LoVo (cell line): ENCODE measurements at places on chromosomes 6 and 20.
A peak's percentile ranks its signal among the peaks of the same experiment; 100 is the strongest.

DNA sequence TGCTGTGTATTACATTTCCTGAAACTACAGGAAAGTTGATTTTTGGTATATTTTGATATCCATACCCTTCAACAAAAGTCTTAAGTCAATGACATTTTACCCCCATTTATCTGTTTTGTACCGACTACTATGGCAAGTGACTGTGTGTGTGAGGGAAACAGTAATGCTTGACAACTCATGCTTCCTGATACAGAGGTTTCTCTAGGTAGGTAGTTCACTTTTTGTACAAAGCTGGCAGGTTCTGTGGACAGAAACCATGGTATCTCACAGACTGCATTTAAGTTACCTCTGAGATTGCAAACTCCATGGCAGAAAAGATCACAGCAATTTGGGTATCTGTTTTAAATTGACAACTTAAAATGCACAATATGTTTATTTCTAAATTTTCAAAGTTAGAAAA is 28.8 kb downstream of the FARS2 start:
- DNase-seq, result no peak

GRCh38 chr6:117138920-117139319 is 126.4 kb upstream of the VGLL2 start:
- DNase-seq, result no peak

- no peak for DNase-seq
Measured at GRCh38 chr6:89204096-89204495, 13.1 kb downstream of the GABRR1 start.

DNA sequence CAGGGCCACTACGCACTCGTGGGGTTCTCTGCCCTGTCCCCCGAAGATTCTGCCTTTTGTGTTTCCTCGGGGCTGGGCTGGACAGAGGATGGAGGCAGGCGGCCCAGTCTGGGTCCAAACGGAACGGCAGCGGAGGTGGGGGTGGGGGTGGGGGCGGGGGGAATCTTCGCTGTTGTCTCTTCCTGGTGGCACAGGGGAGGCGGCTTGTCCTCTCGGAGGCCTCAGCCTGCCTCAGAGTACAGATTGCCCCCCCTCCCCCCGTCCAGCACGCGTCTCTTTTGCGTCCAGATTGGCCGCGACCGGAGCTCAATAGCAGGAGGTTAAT is 1.4 kb upstream of the INSM1 start:
- no peak for DNase-seq

GRCh38 chr6:134064461-134064860 is 12.0 kb upstream of the SLC2A12 start:
- no peak for DNase-seq

DNA sequence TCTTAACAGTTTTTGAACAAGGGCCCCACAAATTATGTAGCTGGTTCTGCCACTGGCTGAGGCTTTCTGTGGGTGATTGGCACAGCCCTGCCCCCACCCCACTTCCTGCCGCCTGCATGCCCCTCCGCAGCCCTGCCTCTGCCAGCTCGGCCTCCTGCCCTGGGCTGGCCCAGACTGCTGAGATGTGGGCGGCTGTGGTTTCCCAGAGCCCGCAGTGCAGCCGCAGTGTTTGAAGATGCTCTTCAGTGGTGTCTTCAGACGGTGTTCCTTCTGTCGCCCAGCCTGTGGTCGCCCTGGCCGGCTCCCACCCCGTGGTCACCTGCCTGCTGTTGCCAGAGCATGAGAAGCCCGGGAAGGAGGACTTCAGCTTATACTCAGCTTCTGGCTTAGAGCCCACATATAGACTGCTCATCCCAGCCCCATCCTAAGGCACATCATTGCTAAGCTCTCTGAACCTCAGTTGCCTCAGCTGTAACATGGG is 154.3 kb downstream of the VEGFA start:
- no peak for DNase-seq

DNA sequence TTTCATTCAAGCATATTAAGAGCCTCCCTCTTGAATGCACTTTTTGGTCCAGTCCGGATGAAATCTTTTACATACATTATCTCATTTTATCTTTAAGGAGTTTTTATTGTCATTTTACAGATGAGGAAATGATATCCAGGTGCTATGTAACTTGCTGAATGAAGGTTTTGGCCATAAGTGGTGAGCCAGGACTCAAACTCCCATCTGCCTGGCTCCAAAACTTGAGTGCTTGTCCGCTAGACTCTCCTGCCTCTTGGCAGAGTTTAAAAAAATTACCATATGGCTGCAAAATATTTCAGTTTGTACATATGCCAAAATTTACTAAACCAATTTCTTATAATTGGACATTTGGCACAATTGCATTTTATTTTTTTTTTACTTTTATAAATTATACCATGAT is 12.2 kb downstream of the PDRG1 start:
- no peak for DNase-seq

- DNase-seq, result no peak
Measured at GRCh38 chr6:144477396-144477795, 192.3 kb downstream of the UTRN start.

GRCh38 chr20:50418890-50419642 is 91.1 kb upstream of the PTPN1 start:
- DNase-seq, result no peak

- DNase-seq, result no peak
Measured at GRCh38 chr6:3665608-3666007, 85.9 kb downstream of the PXDC1 start.

DNA sequence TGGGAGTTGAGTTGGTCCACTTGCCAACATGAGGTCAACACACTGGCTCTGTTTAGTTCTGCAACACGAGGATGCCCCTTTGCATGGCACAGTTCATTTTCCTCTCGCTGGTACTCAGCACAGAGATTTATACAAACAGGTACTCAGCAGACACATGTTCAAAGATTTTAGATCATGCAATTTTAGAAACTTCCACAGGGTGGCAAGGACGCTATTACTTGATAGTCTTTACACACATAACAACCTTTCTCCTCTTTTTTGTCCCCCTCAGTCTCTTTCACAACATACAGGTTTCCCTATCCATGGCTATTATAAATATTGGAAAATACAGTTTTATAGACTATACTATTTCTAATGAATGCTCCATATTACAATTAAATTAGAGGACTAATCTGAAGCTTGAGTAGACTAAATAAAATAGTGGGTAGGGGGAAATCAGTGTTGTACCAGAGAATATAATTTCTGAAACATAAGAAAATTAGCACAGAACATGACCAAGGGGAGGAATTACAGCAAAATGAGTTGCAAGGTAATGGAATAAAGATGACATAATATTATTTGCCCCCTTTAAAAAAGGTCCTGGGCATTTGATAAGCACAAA is 331.8 kb upstream of the BTBD3 start:
- peak; percentile 11 for DNase-seq

DNA sequence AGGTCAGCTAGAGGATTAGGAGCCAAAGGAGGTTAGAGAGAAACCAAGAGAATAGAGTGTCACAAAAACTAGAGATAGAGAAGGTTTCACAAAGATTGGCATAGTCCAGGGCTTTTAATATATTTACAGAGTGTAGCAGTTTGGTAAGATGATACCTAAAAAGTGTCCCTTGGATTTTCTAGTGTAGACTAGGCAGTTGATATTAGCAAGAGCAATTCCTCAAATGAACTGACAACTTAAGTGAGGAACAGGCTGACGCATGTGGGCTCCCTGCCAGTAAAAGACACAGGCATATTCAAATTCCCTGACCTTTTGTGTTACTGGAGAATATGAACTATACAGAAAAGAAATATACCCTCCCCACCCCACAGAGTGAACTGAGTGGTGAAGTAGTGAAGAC is 40.1 kb downstream of the VTA1 start:
- no peak for DNase-seq

DNA sequence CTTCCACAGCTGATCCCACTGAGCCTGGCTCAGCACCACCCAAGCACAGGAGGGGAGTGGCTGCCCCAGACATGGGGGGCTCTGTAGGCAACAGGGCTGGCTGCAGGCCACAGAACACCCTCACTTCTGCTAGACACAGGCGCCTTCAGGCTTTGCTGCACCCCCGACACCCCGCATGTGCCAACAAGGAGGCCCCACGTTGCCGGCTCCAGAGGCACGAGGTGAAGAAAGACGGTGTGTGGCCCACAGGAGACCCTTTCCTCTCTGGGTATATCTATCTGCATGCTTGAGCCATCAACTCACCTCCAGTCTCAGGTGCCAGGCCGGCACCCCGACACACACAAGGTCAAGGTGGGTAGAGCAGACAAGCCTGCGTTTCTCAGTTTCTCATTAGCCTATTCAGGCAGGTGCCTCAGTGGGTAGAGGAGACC is 158.3 kb downstream of the DLL1 start:
- no peak for DNase-seq

- DNase-seq, result no peak
Measured at GRCh38 chr20:16115911-16116552, 457.2 kb downstream of the KIF16B start.

- no peak for DNase-seq
Measured at GRCh38 chr6:143260857-143261256, 189.6 kb downstream of the ADAT2 start.

GRCh38 chr6:41966961-41967311 is 25.3 kb upstream of the CCND3 start:
- DNase-seq, result peak; percentile 59

DNA sequence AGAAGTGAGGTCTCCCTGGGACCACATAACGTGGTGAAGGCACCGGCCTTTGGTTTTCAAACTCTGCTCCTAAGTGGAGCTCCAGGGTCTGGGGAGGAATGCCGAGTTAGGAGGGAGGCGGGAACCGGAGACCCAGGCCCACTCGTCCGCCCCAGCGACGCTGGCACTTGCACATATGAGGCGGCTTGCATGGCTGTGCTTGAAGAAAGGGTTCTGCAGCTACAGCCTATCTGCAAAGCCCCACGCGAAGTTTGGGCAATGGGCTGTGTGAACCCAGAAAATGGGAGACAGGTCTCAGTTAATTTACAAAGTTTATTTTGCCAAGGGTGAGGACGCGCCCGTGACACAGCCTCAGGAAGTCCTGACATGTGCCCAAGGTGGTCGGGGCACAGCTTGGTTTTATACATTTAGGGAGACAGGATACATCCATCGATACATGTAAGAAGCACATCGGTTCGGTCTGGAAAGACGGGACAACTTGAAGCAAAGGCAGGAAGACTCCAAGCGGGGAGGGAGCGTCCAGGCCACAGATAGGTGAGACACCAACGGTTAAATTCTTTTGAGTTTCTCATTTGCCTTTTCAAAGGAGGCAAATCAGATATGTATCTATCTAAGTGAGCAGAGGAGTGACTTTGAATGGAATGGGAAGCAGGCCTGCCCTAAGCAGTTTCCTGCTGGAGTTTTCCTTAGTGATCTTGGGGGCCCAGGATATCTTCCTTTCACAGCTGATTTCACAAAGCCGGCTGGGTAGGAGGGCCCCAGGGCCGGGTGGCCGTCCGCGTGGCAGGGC is 782 bp upstream of the PCMTD2 start:
- no peak for DNase-seq

GRCh38 chr20:59777814-59778575 is 155.4 kb downstream of the SYCP2 start:
- no peak for DNase-seq

DNA sequence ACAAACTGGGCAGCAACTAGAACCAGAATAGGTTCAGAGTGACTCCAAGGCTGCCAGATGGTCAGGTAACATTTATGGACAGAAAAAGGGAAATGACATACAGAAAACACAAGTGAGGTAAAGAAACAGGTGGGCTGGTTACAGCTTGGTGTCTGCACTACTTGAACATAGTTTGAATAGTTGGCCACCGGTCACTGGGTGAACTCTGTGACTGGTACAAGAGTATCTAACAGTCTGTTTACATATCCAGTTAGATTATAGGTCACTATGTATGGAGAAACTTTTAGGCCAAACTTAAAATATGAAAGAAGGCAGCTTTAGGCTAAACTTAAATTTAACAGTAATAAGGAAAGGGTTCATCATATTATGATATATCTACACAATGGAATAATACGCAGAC is 32.9 kb downstream of the LCA5 start:
- DNase-seq, result no peak

DNA sequence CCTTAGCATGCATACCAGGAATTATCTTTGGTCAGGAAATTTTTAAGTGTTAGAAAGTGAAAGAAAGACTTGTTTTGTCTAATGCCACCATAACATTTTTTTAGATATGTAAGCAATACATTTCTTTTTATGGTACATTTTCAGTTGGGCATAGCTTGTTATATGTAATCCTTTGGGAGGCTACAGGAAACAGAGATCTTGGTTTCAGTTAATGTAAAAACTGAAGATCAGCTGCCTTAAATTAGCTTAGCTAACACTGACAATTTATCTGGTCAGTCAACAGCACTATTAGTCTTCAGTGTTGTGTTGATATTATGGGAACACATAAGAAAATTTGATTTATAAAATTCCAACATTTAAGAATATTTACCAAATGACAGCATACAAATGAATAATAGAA is 78.6 kb upstream of the SMIM8 start:
- no peak for DNase-seq

DNA sequence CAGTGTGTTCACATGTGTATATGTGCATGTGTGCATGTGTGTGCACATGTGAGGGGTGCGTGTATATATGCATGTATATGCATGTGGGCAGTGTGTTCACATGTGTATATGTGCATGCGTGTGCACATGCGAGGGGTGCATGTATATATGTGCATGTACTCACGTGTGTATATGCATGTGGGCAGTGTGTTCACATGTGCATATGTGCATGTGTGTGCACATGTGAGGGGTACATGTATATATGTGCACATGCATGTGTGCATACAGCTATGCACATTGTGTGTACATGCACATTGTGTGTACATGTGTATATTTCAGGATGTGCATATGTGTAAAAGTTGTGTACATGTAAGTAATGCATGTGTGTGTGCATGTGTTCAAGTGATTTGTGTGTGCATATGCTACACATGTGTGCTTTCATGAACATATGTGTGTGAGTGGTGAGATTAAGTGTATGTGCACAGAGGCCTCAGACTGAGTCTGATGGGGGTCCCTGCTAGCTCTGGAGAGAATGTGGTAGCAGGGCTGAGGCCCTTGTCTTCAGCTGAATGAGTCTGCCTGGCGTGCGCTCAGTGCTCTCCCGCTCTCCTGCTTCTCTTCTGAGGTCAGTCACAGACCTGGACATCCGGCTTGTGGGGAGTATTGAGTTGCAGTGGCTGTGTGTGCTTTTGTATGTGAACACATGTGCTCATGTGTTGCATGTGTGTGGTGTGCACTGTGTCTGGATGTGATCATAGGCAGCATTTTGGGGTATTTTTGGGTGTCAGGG is 19.9 kb upstream of the MYT1 start:
- no peak for DNase-seq

GRCh38 chr20:7155794-7156193 is 388.3 kb downstream of the BMP2 start:
- DNase-seq, result no peak

- DNase-seq, result no peak
Measured at GRCh38 chr6:113818578-113818977, 38.6 kb upstream of the MARCKS start.

GRCh38 chr6:117498159-117498558 is 15.7 kb downstream of the DCBLD1 start:
- peak; percentile 22 for DNase-seq

DNA sequence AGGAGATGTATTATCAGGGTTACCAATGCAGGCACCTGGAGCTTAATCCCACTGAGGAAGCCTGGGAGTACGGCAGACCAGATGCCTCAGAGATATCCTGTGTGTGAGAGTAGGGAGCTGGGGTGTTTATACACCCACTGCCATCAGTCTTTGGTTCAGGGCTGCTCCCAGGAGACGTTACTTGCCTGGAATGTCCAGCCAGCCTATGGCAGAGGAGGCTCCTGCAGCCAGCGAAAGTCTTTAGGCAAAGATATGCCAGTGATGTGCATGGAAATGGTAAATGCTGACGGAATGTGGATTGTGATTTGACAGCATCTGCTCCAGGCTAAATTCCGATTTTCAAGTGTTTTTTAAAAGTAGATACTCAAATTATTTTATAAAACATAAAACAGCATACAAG is 282.0 kb downstream of the BTBD3 start:
- no peak for DNase-seq
